Activated gamma-delta T cell treated with Interleukin-2 at 50 U/mL for 16 hours (primary cell): ENCODE measurements at places on chromosomes 13 and 19.
A peak's percentile ranks its signal among the peaks of the same experiment; 100 is the strongest.

DNA sequence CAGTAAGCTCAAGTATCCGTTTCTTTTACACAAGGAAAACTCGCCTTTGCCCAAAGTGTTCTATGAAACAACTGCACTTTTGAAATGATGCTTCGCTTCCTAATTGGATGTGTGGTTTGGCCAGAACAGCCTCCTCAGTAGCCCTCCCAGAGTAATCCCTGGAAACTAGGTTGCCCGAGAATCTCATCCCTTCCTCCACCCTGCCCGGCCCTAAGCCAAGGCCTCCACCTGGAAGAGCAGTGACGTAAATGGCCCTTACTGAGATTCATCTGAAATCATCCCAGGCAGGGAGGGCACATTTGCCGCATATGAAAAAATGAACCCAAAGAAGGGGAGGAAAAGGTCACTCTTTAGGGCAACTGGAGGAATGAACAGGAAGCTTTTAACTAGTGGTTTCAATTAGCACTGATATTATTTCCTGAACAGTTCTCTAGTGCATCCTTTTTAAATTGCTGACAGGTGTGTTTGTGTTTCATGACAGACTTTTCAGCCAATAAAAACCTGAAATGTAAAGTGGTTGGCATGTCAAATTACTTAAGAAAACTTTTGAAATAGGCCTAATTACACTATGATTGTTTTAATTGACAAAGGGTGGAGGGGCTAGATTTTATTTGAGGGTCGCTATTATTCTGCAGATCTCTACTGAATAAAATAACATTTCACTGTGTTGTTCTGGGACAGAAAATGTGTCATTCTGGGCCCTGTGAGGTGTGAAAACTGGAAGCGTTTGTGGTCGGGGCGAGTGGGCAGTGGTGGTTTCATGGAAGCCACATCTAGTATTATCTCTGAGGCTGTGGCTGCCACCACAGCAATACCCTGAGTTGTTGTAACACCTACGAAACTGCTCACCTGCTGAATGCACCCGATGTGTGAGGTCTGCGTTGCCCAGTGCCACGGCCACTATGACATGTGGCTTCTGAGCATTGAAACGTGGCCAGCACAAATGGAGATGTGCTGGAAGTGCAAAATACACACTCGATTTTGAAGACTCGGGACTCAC is 112.1 kb downstream of the ZIC5 start:
- DNase-seq = peak; percentile 36

- no peak for DNase-seq
Observed at GRCh38 chr13:52053460-52053859, 29.0 kb downstream of the UTP14C start.

- peak; percentile 73 for DNase-seq
Observed at GRCh38 chr19:48644839-48645619, 958 bp downstream of the CA11 start.

- no peak for DNase-seq
Observed at GRCh38 chr13:50979187-50979586, 69.6 kb downstream of the RNASEH2B start.

DNA sequence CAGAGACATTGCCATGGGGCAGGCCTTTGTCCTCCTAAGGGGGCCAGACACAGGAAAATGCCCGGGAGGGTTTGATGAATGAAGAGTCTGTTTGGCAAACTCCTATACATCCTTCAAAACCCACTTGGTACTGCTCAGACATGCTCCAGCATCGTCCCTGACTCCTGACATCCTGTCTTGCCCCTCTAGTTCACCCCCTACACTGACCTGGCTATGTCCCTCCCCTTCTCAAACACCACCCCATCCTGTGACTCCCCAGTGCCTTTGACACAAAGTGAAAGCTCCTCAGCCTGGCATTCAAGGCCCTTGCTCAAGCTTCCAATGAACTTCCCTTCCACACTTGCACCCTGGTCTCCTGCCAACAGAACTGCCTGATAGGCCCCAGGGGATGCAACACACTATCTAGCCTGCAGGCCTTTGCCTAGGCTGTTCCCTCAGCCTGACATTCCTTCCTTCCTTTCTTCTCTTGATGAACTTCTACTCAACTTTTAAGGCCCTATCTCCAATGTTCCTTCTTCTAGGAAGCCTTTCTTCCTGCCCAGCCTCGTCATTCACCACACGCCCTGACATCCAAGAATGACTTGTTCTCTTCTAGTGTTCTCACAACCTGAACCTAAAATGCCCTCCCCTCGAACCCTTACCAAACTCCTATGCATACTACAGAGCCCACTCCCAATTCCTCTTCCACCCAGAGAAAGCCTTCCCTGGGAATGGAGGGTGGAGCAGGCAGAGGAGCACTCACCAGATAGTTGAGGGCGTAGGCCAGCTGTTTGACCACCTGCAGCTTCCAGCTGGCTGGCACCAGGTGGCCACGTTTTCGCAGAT is 12.4 kb downstream of the JAK3 start:
- no peak for DNase-seq

DNA sequence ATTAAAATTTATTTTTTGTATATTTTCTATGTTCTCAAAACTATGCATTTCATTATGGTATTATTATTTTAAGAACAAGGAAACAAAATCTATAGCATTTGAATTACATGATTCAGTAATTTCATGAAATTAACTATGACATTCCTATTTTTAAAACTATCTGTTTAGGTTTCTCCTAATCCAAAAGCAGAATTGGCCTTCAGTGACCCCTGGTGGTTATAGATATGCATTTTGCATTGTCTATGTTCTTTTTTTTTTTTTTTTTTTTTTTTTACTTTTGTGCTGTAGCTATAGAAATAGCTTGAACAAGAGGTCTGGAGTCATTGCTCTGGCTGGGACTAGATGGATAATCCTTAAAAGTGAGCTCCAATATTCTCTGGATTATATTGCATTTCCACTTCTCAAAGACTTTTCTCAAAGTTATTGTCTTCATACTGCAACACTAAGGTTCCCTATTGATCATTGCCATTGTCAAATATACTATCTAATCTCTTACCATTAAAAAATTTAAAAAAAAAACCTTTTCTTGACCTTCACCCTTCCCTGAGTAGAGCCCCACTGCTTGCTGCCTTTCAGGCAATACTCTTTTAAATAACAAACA is 15.9 kb upstream of the DNAJC3 start:
- DNase-seq = no peak

DNA sequence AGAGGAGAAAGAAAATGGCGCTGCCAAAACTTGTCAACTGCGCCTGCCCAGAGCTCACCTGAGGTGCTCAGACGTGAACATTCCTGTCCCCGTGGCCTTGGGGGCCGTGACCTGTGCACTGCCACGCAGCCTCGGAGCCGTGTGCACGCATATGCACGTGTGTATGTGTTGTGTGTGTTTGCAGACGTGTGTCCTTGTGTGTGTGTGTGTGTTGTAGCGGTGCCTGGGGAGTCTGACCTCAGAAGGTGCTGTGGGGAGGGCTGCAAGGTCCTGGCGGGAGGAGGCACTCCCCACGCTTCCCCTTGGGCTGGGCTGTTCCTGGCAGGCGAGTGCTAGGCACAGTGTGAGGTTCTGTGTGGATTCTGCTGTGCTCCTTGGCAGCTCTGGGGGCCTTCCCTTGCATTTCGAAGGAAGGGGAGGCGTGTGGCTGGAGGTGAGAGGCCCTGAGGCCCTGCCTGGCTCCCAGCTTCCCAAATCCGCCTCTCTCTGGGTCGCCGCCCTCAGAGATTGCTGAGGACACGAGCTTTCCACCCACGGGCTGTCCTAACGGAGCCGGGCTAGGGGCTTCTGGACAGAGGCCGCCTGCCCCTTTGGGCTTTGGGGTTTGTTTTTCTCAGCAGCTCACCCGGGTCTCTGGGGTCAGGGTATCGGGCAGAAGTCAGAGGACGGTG is 4.5 kb downstream of the BSG start:
- DNase-seq = no peak

- no peak for DNase-seq
Observed at GRCh38 chr13:45821811-45822210, 29.7 kb downstream of the SIAH3 start.

DNA sequence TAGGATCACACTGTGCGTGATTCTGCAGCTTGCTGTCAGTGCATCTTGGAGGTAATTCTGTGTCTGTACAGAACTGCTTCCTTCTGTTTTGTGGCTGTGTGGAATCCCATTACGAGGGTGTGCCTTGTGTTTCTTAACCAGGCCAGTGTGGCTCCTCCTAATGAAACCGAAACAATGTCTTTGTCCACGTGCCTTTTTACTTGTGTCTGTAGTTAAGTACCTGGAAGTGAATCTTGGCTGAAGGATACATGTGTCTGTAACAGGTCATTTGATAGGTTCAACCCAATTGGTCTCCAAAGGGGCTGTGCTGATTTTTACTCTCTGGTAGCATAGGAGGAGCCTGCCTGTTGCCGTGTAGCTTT is 13.1 kb downstream of the NOP53 start:
- no peak for DNase-seq

GRCh38 chr19:49440439-49441209 is 703 bp downstream of the SLC17A7 start:
- no peak for DNase-seq

DNA sequence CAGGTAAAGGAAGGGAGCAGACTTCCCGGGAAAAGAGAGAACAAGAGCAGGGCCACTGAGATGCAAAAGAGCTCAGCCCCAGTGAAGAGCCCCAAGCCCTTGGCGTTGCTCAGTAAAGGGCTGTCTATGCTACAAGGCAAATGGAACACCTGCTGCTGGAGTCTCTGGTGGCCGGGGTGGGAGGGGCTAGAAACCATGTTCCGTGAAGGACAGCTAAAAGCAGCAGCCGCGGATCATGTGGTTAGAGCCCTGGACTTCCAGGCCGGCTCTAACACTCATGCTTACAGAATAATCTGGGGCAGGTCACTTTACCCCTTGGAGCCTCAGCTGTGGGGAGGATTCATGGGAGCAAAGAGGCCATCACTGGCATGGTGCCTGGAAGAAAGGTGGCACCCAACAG is 17.8 kb downstream of the POU2F2 start:
- no peak for DNase-seq

DNA sequence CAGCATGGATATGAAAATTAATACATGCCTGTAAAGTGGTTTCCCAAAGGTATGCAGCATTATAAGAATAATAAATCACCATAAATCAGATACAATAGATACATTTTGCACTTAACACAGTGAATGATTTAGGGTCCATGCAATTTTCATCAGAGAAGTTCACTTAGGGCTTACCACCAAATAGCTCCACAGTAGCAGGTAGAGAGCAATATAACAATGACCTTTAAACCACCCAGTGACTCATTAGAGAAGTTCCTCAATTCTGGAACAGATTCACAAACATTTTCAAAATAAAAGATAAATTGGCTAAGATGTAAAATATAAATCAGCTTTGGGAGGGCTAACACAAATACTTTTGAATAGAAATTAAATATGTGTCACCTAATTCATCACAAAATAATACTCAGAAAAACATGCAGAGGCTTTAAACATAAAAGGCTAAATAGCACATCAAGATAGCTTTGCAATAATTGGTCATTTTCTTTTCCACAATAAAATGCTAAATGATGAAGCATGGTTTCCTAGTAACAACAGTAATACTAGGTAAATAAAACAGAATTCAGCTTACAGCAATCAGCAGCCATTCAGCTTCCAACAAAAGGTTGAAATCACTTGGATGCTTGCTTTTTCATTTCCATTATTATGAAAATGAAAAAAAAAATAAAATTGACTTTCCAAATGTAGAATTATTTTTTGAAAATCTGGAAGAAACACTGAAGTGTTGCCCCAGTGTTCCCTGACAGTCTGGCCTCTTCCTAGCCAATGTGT is 84.3 kb upstream of the NBEA start:
- DNase-seq = no peak

DNA sequence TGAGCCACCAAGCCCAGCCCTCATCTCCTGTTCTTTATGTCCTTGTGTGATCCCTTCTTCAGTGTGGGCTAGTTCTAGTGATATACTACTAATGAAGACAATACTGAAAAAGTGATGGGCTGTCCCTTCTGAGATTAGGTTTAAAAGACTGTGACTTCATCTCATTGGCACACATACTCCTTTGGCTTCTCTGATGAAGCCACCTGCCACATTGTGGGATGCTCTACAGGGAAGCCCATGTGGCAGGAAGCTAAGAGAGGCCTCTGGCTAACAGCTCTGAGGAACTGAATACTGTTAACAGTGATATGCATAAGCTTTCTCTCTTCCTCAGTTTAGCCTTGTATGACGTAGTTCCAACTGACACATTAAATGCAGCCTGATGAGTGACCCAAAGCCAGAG is 13.6 kb downstream of the CSNK1A1L start:
- no peak for DNase-seq

GRCh38 chr19:54477650-54478049 is 4.6 kb upstream of the CDC42EP5 start:
- no peak for DNase-seq

DNA sequence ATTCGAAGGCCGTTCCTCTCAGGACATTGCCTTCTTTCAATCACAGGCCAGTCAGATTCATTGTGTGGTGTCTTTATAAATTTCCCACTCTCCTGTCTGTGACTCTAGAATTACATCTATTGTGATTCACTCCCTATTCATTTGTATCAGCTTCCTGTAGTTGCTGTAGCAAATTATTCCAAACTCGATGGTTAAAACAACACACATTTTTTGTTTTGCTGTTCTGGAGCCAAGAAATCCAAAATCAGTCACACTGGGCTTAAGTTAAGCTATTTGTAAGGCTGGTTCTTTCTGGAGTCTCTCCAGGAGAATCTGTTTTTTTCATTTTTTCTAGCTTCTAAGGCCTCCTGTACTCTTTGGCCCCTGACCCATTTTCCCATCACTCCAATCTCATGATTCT is 1487.0 kb upstream of the SLC10A2 start:
- DNase-seq = no peak

- no peak for DNase-seq
Observed at GRCh38 chr13:111292710-111293485, 27.5 kb upstream of the TEX29 start.

- DNase-seq = no peak
Observed at GRCh38 chr13:73428706-73429105, 369.9 kb downstream of the KLF5 start.

- no peak for DNase-seq
Observed at GRCh38 chr13:89862691-89863036, 1484.8 kb upstream of the MIR17HG start.

GRCh38 chr13:25286308-25286968 is 850 bp downstream of the MTMR6 start:
- peak; percentile 9 for DNase-seq

- no peak for DNase-seq
Observed at GRCh38 chr13:22336460-22336859, 665.6 kb downstream of the FGF9 start.

DNA sequence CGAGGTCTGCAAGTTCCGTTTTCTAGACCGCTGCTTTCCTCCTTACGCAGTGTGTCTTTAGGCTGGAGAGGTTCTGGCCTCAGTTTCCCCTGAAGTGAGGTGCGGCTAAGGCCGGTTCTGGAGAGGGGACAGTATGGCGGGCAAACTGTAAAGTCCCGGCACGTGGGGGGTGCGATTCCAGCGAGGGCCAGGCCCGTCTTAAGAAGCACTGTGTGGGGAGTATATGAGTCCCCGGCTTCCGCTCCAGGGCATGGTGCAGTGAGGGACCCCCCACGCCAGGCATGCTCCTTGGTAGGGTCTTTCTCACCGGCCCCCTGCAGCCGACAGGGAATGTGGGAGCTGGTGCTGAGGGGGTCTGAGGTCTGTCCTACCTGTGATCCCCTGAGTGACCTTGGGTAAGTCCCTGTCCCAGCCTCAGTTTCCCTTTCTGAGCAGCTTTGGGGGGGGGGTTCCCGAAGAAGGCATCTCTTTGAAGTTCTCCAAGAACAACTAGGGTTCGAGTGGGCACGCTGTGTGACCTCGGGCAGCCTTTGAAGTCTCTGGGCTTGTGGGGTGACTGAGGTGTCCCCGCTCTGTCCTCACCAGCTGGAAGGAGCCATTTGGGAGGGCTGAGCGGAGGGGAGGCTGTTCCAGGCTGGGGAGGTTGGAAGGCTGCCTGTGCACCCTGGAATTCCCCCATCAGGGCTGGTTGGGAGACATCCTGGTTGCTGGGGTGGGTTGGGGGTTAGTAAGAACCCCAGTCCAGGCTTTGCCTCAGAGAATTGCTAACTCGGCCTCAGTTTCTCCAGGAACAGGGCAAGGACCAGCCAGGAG is 1.5 kb downstream of the NFIC start:
- DNase-seq = no peak
